ENCODE measurements at places on chromosomes 2 and 18.

- no peak for DNase-seq
Measured at GRCh38 chr2:190771726-190772125, 108.9 kb upstream of the GLS start.

DNA sequence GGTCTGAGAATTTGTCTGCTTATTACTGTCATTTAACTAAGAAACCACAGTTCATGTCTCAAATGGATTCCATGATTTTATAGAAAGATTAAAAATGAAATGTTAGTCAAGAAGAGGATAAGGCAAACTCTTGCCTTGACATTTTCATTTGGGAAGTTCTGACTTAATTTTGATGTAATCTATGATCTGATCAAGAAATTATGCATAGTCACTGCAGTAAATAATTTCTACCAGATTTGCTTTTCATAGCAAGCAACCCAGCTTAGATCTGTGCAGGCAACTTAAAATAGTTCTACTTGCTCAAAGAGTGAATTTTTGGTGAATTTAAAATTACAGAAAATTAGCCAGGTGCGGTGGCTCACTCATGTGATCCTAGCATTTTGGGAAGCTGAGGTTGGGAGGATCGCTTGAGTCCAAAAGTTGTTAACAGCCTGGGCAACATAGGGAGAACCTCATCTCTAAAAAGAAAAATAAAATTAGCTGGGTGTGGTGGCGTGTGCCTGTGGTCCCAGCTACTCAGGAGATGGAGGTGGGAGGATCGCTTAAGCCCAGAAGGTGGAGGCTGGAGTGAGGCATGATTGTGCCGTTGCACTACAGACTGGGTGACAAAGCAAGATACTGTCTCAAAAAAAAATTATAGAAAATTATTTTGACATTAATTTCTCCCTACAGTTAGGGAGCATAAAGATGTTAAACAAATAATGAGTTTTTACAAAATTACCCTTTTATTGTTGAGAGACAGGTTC is 158.7 kb upstream of the MYO3B start:
- DNase-seq = no peak

GRCh38 chr2:160993654-160994061 is 166.6 kb upstream of the TANK start:
- DNase-seq = no peak

GRCh38 chr2:49577041-49577440 is 422.7 kb upstream of the FSHR start:
- no peak for DNase-seq
